Activated CD8-positive, alpha-beta memory T cell treated with anti-CD3 and anti-CD28 coated beads for 4 hours (primary cell): ENCODE measurements at places on chromosomes 16 and 17.

DNA sequence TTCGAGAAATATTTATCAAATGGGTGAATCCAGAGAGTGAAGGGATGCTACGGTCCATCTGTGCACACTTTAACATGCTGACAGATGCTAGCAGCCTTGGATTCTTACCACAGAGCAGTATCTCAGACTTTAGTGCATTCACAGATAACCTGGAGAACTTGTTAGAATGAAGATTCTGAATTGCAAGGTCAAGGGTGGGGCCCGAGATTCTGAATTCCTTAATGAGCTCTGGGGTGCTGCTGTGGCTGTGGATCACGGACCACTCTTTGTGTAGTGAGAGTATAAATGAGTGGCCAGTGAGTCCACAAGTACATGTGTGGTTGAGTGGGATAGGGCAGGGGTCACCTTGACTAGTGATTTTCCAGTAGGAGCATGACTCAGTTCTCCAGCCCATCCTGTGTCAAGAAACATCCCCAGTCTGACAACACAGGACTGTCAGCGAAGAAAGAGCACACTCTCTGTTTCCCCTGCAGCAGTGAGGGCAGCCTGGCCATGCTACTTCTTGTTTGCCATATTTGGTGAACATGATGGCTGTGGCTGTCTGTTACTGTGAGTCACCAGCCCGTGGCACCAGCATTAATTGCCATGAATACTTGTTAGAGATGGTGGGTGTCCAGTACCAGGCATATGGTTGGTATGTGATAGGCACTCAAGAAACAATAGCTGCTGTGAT lies 13.0 kb upstream of the SALL1 start:
- DNase-seq: no peak

- no peak for DNase-seq
Observed at GRCh38 chr16:88498576-88499208, 45.6 kb downstream of the ZFPM1 start.

DNA sequence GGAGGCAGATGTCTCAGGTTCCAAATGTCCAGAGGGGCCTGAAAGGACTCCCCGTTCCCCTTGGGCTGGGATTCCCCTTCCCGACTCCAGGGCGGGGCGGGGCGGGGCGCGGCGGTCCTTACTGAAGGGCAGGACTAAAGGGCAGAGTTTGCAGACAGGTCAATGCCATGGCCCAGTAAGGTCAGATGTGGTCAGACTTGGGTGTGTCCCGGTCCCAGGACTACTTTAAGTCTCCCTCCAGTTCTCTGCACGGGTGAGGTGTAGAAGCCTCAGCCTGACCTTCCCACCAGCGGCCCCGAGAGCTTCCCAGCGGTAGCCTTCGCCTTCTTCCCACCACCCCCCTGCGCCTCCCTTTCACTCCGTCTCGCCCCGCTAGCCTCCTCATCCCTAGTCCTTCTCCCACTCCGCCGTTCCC lies 532 bp downstream of the KDM6B start:
- no peak for DNase-seq

GRCh38 chr17:17780922-17781590 lies 55.7 kb downstream of the SREBF1 start:
- no peak for DNase-seq

GRCh38 chr16:70750893-70751467 lies 50.0 kb downstream of the VAC14 start:
- DNase-seq: no peak

GRCh38 chr16:10171221-10171620 lies 11.0 kb downstream of the GRIN2A start:
- DNase-seq: no peak

DNA sequence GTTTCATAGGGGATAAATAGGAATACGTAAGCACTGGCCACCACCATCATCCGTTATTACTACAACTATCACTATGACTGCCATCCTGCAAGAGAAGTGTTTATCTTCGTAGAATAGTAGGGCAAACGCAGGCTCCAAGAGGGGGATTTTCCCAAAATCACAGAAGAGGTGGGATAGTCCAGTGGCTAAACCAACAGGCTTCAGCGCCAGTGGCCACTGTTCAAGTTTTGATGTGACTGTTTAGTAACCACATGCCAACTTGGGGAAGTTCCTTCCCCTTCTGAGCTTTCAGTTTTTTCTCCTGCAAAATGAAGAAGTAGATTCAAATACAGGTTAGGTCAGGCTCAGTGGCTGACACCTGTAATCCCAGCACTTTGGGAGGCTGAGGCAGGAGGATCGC lies 60.7 kb upstream of the GRIN2A start:
- no peak for DNase-seq

DNA sequence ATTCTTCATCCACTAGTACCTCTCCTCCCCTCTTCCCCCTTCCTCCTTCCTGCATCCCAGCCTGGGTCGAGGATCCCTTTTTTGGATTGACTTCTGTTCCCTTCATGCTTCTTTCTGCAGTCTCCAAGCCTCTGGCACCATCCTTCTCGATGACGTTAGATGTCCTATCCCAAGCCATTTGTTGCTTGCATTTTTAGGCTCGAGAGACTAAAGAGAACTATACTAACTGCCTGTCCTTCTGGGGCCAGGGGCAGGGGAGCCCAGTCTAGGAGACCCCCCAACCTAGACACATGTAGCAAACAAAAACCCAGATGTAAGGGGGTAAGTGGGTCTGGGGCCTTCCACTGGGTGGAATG lies 23.9 kb downstream of the UNK start:
- DNase-seq: no peak

DNA sequence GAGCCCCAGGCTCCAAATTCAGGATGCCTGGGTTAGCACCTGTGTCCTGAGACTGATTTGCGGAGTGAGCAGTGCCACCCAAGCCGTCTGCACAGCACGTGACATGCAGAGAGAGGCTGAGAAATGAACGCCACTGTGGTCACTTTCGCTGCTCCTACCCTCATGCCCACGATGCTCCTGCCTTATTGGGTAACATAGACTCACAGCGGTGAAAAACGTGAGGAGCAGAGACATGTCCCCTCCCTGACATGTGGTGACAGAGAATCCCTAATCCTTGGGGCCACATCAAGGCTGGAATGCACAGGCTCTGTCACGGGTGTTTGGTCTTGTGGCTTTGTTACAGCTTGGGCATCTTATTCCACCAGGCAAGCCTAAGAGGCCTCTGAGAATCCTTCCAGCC lies 52.1 kb upstream of the CACNG5 start:
- DNase-seq: no peak

DNA sequence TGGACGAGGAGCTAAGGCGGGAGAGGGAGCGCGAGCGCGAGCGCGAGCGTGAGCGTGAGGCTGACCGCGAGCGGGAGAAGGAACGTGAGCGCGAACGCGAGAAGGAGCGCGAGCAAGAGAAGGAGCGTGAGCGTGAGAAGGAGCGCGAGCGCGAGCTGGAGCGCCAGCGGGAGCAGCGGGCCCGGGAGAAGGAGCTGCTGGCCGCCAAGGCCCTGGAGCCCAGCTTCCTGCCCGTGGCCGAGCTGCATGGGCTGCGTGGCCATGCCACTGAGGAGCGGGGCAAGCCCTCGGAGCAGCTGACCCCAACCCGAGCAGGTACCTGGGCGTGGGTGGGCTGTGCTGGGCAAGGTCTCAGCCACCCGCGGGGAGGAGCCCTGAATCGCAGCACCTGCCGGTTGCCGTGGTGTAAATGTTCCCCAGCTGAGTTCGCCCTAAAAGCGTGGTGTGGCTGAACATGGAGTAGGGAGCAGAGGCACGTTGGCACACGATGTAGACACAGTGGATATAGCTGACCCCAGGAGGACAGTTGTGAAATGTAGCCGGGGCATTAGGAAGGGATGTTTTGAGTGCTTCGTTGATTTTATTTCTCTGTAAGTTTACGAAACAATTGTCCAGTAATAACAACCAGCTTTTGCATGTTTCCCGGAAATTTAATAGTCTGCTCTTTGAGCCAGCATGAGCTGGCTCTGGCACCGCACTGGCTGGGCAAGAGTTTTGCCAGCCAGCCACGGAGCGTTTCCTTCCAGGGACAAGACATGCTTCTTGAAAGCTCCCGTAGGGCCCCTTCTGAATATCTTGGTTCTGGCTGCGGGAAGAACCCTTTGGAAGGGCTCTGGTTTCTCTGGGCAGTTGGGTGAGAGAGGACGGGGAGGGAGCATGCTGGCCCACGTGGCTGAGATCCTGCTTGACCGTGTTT lies 32.1 kb downstream of the GINS2 start:
- DNase-seq: no peak

GRCh38 chr17:50170662-50171370 lies 5.0 kb downstream of the SGCA start:
- DNase-seq: no peak

- DNase-seq: no peak
Observed at GRCh38 chr16:55242667-55243066, 81.3 kb upstream of the IRX6 start.

DNA sequence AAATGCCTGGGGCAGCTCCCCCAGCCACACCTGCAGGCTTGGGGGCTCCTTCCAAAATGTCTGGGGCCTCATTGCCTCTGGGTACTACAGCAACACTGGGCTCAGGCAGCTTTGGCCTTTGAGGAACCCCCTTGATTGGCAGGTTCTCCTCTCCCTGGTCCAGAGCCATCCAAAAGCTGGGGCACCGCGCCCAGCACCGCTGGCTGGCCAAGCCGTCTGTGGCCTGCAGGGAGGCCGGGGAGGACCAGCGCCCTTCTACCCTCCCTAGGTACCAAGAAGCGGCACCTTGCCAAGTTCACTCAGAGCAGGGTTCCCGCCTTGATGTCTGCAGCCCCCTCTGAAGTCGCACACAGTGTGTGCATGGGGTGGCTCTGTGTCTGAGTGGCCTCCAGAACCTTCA lies 30.1 kb downstream of the TIMM22 start:
- no peak for DNase-seq

GRCh38 chr16:11213799-11214198 lies 42.2 kb downstream of the SOCS1 start:
- no peak for DNase-seq

GRCh38 chr17:19265755-19266154 lies 28.6 kb downstream of the EPN2 start:
- DNase-seq: no peak

- no peak for DNase-seq
Observed at GRCh38 chr17:49965524-49965909, 3.5 kb upstream of the DLX4 start.

DNA sequence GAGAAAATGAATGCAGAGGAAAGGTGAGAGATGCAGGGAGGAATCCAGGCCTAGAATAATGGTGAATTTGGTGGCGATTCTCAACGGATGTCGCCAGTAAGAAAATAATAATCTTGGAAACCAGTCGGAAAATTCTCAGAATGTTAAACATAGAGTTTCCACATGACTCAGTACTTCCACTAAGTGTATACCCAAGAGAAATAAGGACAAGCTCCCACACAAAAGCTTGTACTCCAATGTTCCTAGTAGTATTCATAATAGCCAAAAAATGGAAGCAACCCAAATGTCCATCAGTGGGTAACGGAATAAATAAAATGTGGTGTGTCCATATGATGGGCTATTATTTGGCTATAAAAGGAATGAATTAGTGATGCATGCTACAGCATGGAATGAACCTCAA lies 19.4 kb upstream of the ENGASE start:
- no peak for DNase-seq

DNA sequence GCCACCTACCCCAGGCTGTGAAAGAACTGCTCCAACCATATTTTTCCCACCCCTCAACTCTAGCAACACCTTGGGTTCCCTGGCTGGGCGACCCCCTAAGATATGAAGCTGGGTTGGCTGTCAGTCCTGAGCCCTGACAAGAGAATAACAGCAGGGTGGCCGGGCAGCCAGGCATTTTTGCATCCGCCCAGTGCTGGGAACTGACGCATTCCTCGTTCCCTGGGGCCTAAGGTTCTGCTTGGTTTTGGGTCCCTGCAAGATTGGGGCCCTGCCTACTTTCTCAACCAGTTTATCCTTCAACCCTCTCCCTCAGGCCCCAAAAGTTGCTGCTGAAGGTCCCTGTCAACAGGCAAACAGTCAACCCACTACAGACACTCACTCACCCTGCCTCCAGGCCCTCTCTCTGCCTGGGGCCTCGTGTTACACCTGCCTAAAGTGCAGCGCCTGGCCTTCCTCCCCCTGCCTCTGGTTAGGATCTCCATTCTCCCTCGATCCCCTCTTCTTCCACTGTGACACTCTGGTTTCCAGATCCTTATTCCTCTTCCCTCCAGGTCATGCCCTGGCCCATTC lies 151.5 kb downstream of the STX8 start:
- DNase-seq: no peak

GRCh38 chr17:78817123-78817522 lies 23.5 kb downstream of the USP36 start:
- peak; percentile 28 for DNase-seq

DNA sequence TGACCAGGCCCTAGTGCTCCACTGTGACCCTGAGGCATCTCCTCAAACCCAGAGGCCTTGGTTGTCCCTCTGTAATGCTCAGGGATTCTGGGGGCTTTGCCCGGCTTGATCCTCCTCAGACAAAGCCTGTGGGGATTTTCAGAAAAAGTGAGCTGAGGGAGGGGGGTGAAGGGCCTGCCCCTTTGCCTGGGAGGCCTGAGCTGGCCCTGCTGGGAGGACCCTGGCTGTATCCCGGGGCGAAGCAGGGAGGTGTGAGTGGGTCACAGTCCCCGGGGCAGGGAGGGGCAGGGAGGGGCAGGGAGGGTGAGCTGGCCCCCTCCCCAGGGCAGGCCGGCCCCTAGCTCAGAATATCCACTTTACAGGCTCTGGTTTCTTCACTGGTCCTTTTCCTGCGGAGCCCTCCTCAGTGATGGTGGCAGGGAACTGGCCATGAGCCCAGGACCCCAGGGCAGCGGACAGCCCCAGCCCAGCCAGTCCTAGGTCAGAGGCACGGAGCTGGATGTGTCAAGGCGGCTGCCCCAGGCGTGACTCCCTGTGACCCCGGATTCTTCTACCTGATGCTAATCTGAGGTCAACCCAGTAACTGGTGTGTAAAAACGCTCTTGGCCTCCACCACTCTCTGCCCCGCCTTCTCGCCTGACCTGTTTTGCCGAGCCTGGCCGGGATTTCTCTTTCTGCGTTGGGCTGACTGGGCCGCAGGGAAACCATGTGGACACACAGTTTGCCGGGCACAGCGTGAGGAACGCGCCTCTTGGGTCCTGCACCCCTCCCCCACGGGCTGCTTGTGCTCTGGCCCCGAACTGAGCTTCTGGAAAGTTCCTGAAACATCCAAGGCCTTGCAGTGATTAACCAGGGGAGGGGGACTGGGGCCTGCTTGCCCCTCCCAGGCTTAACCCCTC lies 5.8 kb upstream of the FASN start:
- no peak for DNase-seq

GRCh38 chr16:12146966-12147365 lies 170.4 kb downstream of the SNX29 start:
- no peak for DNase-seq

GRCh38 chr16:86044241-86044671 lies 145.3 kb downstream of the IRF8 start:
- no peak for DNase-seq
